Aorta (tissue), 5 donors: ENCODE measurements at places on chromosomes 11 and 22. TPM values are rescaled to one million over a fixed set of nuclear protein-coding genes. Genes with fewer than 3 reads are reported as not detected.

- no peak for DNase-seq
- H3K4me3 ChIP-seq, result no peak overlapping the region
- H3K4me1 ChIP-seq, result no peaks in the 10 kb centered on the region
- no peaks in the 10 kb centered on the region for H3K36me3 ChIP-seq
- no peaks in the 10 kb centered on the region for H3K27me3 ChIP-seq
Measured at GRCh38 chr11:16804104-16804947, 65.9 kb downstream of the C11orf58 start.

DNA sequence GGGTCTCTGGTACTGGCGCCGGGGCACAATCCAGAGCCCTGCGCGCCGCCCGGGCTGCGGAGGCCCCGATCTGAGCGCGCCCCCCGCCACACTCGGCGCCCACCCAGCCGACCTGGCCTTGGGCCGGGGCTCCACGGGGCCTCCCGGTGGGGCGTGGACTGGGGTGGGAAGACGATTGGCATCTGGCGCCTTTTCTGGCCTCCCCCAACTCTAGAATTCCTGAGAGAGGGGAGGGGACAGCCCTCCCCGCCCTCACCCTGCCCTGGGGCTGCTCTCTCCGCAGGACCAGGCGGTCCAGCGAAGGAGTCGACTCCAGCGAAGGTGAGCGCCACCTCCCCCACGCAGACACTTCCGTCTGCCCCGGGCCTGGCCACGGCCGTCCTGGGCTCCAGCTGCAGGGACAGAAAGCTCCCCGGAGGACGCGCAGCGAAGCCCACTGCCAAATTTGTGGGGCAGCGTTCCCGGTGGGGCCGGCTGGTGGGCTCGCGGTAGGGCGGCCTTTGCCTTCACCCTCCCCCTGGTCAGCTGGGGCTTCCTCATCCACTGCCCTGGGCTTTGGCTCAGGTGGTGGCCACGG lies 593 bp downstream of the SSH3 start:
- peak overlapping the region; percentile 67 for H3K4me3 ChIP-seq
- H3K27me3 ChIP-seq, result no peaks in the 10 kb centered on the region
- H3K4me1 ChIP-seq, result no peaks in the 10 kb centered on the region
- peak overlapping the region; percentile 9 for H3K27ac ChIP-seq
- peaks cover 3% of the 10 kb centered on the region for H3K36me3 ChIP-seq

DNA sequence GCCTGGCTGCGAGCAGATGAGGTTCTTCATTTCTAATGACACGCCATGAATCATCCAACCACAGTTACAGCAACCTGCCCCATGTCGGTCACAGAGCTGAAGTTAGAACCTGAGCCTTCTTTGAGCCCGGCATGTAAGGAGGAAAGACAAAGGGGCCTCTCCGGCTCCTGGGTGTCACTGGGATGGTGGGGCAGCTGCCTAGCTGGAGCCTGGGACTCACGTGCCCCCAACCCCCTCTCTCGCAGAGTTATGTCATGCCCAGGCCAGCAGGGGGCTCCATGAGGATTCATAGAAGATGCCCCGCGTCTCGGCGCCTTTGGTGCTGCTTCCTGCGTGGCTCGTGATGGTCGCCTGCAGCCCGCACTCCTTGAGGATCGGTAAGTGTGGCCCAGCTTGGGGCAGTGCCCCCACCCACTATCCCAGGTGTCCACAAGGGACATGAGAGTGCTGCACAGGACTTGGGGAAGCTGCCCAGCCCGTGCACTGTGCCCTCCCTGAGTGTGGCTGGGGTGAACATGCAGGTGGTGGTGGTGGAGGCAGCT lies 148.5 kb downstream of the GRIK4 start:
- no peaks in the 10 kb centered on the region for H3K36me3 ChIP-seq
- H3K27ac ChIP-seq, result no peak overlapping the region
- no peaks in the 10 kb centered on the region for H3K27me3 ChIP-seq
- no peak for DNase-seq
- H3K4me1 ChIP-seq, result no peaks in the 10 kb centered on the region
- no peak overlapping the region for H3K4me3 ChIP-seq

The CDC42BPG gene
- 0.29 TPM for total RNA-seq

- H3K4me1 ChIP-seq, result peaks cover 5% of the 10 kb centered on the region
- no peak overlapping the region for H3K4me3 ChIP-seq
- DNase-seq, result no peak
Measured at GRCh38 chr11:35723913-35724312, 61.3 kb downstream of the TRIM44 start.

DNA sequence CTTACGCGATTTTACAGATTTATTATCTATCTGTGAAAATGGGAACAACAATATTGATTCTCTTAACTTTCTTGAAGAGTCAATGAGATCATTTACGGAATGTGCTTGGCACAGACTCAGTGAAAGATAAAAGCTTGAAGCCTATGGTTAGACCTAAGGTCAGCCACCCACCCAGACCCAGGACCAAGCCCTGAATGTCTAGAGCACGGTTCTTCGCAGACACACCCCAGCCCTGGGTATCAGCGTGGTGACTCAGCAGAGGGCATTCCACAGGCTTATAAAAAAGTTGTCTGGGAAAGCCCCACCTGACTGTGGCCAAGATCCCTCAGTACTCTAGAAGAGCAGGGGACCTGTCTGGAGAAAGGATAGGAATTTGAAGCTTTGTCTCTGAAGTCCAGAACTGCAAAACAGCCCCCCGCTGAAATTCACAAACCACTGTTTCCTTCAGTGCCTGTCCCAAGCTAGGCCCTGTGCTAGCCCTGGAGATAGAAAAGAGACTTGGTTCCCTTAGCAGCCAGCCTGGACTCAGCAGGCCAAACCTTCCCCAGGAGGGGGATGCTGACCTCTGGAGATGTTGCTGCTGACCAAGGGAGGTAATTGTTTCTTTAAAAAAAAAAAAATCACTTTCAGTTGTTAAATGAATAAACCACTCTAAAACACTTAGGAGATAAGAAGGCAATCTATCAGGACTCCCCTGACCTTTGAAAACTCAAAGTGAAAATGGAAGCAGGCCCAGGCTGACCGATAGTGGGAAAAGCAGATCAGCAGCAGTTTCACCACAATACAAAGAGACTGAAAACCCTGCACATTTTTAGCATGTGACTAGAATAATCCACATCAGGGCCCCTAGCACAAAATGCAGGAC lies 114.0 kb downstream of the ABTB2 start:
- peak; percentile 67 for DNase-seq
- H3K27me3 ChIP-seq, result no peaks in the 10 kb centered on the region
- H3K4me1 ChIP-seq, result peaks cover 6% of the 10 kb centered on the region
- H3K27ac ChIP-seq, result no peak overlapping the region

The HOATZ gene
- not detected for total RNA-seq
